ENCODE measurements at places on chromosomes 5 and 9.
A peak's percentile ranks its signal among the peaks of the same experiment; 100 is the strongest.

DNA sequence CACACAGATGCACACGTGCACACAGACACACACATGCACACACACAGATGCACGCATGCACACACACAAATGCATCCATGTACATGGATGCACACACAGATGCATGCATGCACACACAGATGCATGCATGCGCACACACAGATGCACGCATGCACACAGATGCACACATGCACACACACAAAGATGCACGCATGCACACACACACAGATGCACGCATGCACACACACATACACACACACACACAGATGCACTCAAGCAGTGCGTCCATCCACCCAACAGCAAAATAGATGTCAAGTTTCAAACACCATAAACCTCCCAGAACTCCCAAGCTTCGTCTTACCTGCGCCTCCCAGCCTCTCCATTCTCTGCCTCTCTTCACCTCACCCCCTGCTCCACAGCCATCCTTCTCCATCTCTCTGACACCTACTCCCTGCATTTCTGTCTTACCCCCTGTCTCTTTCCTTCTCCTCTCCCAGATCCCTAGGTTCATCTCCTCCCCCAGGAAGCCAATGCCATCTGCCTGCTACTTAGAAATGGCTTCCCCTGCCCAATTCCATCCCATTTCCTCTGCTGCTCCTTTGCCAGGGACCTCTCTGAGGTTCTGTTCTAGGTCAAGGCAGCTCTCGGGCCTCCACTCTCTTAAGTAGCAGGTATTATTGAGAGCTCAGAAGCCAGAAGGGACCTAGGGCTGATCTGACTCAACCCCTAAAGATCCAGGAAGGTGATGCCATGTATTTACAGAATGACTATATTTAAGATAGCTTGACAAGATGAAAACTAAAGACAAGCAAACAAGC, 297.2 kb downstream of the MED10 start:
- DNase-seq, result no peak

- DNase-seq, result no peak
These were observed 59.0 kb downstream of the ZNF622 start for GRCh38 chr5:16406630-16407029.

- no peak for DNase-seq
These were observed 285.7 kb downstream of the HCN1 start for GRCh38 chr5:45410304-45410995.

DNA sequence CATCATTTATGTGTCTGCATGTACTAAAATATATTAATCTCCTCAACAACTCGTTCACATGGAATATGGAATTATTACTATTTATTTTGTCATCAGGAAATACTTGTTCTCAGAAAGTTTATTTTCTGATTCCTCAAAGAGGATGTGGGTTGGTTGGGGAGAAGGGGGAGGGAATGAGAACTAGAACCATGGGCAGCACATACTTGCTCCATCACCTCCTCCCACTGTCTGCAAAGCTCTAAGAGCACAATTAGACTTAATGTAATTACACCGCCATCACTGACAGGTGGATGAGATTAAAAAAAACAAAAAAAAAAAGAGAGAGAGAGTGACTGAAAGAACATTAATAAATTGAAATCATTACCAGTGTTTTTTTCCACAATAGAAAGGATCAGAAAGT, 98.2 kb downstream of the OXCT1 start:
- no peak for DNase-seq

- DNase-seq, result no peak
These were observed 390.3 kb downstream of the ANXA1 start for GRCh38 chr9:73541923-73542322.

- no peak for DNase-seq
These were observed 215.1 kb upstream of the MVB12B start for GRCh38 chr9:126111556-126111955.

DNA sequence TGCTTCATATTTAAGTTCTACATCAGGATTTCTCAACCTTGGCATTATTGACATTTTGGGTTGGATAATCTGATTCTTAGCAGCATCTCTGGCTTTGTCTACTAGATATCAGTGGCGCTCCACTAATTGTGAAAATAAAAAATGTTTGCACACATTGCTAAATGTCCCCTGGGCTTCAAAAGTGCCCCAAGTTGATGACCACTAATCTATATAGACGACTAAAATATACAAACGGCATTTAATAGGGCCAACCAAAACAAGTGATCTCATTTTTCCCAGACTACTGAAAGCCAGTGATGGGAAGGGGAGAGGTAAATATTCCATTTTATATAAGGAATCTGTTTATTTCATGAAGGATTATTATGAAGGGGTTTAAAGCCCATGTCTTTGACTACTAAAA, 118.6 kb downstream of the HOMER1 start:
- no peak for DNase-seq

- no peak for DNase-seq
These were observed 172.6 kb downstream of the FGF18 start for GRCh38 chr5:171592076-171592475.

DNA sequence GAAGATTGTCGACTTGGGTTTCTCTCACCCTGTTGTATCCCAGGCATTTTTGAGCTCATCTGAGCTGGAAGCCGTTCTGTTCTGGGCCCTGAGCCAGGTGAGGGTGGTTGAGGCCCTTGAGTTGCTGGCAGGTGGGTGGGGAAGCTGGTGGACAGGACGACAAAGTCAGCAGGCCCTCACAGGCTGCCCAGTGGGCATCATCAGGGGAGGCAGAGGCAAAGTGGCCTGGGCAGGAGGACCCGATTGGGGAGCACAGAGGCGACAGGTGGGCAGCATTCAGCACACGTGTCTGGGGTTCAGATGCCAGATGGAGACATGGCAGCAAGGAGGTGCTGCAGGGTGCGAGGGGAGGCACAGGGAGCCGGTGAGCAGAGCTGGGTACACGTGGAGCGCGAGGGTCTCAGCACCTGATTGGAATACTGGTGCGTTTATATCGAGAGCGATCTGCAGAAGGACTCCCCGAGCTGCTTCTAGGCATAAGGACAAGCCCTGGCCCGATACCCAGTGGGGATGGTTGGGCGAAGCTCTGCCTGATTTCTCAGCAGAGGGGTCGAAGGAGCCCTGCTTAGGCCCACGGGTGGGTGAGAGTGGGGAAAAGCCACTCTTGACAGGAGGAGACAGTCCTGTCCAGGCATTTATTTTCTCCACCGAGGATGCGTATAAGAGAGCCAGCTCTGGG, 49.0 kb upstream of the SUSD3 start:
- no peak for DNase-seq

DNA sequence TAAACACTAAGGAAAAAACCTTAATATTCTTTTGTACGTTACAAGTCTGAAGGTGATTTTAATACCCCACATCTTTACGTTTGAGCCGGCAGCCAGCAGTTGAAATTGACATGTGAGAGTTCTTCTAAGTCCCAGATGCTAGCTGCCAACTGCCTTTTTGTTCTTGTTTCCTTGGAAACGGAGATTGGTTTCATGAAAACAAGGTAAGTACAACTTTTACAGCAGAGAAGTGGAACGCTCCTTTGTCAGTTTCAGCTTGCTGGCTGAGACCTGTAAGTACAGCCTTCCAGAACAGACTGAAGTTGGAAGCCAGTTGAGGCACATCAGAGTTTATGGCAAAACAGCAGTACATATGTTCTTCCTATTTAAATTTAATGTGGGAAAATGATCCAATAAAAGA, 1018.4 kb upstream of the ARRDC3 start:
- DNase-seq, result no peak

DNA sequence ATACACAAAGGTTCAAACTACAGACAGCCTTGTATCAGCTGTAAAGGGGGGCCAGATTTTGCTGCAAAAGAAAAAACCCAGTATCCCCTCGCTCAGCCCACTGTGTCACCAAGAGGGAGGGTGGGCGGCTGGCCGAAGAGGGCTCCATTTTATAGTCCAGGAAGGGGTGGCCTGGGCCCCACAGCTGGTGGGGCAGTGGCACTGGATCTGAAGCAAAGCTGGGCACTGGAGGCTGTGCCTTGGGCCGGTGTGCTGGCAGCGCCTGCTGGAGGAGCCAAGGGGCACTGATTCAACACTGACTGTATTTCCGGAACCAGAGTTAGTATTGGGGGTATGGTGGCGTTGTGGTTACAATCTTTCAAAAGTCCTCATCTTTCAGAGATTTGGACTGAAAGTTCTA, 9.1 kb downstream of the BRD3 start:
- no peak for DNase-seq

GRCh38 chr5:374631-375335, 53.3 kb downstream of the AHRR start:
- no peak for DNase-seq

- DNase-seq, result no peak
These were observed 257.6 kb upstream of the ZNF608 start for GRCh38 chr5:125004009-125004408.

- no peak for DNase-seq
These were observed 698 bp upstream of the SEC24A start for GRCh38 chr5:134647750-134648424.

DNA sequence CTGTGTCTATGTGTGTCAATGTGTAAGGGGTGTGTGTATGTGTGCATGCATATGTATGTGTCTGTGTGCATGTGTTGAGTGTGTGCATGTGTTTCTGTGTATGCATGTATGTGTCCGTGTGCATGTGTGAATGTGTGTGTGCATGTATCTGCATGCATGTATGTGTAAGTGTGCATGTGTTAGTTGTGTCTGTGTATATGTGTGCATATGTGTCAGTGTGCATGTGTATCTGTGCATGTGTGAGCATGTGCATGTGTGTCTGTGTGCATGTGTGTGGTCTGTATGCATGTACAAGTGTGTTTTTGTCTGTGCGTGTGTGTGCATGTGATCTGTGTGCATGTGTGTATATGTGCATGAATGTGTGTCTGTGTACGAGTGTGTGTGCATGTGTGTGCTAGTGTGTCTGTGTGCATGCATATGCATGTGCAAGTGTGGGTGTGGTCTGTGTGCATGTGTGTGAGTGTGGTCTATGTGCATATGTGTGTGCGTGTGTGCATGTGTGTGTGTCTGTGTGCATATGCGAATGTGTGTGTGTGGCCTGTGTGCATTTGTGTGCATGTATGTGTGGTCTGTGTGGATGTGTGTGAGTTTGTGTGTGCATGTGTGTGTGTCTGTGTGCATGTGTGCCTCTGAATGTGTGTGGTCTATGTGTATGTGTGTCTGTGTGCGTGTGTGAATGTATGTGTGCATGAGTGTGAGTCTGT, 9.6 kb downstream of the FAM163B start:
- no peak for DNase-seq

GRCh38 chr9:70232476-70232875, 26.3 kb upstream of the SMC5 start:
- DNase-seq, result no peak

- DNase-seq, result peak; percentile 60
These were observed 46.1 kb downstream of the PTTG1 start for GRCh38 chr5:160467555-160468362.

DNA sequence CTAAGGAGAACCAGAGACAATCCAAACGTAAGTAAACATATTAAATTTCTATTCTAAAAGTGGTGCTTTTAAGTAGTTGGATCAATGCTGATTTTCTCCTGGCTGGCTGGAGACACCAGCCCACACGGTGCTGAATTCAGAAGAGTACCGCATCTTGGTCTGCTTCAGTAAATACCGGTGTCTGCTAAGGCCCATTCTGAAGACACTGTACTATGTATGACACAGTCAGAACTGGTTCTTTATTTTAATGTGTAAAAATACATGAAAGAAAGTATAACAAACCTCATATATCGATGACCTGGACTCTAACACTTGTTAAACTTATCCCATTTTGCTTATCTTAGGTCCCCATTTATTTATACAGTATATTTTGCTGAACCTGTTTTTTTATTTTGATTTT, 32.8 kb downstream of the RAPGEF1 start:
- DNase-seq, result no peak

DNA sequence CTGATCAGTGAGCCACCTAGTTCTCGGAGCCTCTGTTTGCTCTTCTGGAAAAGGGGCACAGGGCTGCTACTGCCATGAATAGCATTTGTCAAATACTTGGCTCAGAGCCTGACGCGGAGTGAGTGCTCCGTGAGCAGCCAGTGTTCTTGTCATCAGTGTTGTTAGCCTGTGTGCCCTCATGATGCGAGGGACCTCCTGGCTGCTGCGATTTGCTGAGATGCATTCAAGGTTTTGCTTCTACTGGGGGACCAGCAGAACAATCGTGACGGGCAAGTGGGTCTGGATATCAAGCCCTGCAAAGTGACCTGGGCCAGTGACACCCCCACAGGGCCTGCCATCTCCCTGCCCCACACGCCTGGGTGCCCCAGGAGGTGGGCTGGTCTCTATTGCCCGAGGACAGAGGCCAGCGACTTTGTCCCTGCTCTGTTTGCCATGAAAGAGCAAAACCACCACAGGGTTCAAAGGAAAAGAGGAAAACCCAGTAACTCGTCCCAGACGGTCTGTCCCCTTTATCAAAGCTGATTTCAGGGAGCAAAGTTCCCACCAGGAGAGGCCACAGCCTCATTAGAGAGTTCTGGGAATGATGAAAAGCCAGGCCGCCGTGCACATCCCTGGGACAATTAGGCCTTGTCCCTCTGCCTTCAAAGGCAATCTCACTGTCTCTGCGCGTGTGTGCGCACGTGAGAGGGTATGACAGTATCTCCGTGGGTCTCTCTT, 86.5 kb upstream of the LMX1B start:
- no peak for DNase-seq

DNA sequence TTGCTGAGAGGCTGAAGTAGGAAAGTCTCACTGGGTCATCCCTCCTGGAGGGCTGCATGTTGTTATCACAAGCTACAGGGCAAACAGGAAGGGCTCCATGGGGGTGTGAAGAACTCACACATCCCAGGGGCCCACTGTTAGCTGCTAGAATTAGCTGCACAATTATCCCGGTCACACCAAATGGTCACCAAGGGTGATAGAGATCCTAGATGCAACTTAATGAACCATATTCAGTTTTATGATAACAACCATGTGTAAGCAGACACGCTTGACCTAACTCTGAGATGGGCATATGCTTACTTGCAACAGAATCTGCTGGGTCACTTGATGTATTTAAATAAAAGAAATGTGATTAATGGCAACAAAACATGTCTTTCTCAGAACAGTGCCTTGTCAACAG, 143.5 kb upstream of the C6 start:
- DNase-seq, result no peak

GRCh38 chr9:114206221-114206789, 51.0 kb downstream of the COL27A1 start:
- DNase-seq, result no peak

DNA sequence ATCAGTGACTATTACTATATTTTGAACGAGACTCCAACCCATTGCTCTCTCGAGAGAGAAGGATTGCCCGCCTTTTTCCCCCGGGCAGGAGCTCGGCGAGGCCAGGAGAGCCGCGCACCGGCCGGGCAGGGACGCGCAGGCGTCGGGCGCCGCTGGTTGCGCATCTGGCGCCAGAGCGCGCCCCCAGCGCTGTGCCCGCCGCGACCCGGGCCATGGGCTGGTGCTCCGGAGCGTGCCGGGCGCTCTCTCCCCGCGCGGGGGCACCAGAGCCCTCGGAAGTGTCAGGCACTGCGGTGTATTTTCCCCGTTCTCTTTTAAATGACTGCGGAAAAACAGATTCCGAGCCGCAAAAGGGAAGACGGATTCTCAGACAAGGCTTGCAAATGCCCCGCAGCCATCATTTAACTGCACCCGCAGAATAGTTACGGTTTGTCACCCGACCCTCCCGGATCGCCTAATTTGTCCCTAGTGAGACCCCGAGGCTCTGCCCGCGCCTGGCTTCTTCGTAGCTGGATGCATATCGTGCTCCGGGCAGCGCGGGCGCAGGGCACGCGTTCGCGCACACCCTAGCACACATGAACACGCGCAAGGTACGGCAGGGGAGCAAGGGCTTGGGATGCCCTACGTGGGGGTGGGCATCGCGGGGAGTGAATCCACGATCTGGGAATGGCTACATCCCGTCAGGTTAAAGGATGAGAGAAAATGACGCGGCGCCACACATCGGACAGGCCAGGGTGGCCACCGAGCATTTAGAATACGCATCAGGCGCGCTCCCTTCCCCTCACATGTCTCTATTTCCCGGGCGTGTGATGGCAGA, 1.1 kb upstream of the NTRK2 start:
- no peak for DNase-seq
